GM12865 (cell line): ENCODE measurements at places on chromosomes 3 and 15.
A peak's percentile ranks its signal among the peaks of the same experiment; 100 is the strongest.

- no peak for DNase-seq
Measured at GRCh38 chr15:100913961-100914360, 5.2 kb upstream of the LRRK1 start.

- no peak for DNase-seq
Measured at GRCh38 chr3:62236016-62236415, 137.3 kb downstream of the FEZF2 start.

DNA sequence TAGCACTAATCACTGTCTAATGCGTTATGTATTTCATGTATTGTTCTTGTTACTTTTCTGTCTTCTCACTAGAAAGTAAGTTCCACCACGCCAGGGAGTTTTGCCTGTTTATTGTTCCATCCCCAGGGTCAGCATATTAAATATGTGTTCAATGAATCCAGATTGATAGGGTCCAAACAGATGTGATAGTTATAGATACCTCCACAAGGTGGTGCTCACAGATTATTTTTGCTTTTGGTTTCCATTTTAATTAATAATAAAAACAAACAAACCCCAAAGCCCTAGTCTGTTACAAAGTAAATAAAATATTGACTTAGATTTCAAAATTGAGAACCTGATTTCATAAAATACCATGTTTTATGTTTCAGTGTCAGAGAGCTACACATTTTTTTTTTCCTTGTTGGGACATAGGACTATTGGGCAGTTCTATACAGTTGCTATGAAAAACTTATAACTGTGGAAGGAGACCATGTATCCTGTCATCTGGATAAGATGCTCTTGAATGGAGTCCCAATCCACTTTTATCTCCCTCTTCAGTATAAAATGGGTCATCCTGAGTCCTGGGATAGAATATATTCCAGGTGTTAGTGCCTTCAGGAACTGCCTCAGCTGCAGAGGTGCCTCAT, 12.4 kb downstream of the OTOL1 start:
- DNase-seq = peak; percentile 22

GRCh38 chr15:93829115-93829870, 402.1 kb upstream of the MCTP2 start:
- DNase-seq = no peak

- no peak for DNase-seq
Measured at GRCh38 chr3:10363935-10364334, 43.0 kb upstream of the SEC13 start.

- peak; percentile 1 for DNase-seq
Measured at GRCh38 chr3:192449036-192449435, 278.3 kb downstream of the FGF12 start.

- DNase-seq = no peak
Measured at GRCh38 chr3:190301591-190301990, 20.7 kb downstream of the CLDN1 start.

DNA sequence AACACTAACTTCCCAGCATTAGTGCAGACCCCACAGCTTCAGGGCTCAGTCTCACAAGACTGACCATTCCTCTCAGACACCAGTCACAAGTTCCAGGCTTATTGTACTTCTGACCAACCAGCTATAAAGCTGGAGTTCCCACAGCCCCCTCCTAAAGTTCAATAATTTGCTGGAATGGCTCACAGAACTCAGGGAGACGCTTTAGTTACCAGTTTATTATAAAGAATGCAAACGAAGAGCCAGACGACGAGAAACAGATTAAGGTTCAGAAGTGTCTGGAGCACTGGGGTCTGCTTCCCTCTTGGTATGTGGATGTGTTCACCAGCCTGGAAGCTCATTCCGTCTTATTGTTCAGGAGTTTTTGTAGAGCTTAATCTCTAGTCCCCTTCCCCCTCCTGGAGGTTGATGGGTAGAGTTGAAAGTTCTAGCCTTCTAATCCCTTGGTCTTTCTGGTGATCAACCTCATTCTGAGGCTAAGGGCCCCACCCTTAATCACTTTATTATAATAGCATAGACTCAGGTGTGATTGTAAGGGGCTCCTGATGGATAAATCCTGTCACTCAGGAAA, 4.8 kb upstream of the CSRNP1 start:
- DNase-seq = no peak

DNA sequence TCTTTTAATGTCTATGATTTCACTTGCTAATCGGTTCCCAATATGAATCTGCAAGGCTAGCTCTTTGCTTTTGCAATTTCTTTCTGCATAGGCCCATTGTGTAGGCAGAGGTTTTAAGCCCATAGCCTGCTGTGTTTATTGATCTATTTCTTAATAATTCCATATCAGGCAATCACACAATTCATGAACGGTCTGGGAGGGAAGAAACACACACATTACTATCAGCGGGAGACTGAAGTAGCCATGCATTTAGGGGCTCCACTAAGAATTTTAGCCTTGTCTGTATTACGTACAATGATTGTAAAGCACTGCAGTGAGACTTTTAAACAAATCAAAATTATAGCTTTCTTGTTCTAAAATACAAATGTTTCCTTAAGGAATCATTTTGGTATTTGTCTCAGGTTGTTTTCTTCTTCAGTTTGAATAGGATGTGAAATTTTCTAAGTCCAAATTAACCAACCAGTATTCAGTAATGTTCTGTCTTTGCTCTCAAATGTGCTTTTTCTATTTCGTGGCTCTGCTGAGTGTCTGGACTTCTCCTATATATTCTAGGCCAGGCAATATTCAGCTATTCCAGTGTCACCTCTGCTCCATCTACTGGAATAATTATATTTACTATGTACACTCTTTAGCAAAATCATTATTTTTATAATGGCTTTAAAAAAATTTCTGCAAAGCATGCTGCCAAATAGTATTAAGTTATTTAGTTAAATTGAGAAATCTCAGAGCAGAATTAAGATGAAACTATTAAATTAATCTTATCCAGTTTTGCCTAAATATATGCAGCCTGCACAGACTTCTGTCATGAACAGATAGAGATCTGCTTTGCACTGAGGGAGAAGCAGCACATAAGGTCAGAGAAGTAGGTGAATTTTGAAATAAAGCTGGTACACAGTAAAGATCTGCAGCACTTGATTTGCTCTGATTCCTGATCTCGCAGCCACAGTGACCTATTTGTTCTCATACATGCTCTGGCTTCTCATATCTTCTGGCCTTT, 103.0 kb upstream of the NAALADL2 start:
- DNase-seq = no peak

DNA sequence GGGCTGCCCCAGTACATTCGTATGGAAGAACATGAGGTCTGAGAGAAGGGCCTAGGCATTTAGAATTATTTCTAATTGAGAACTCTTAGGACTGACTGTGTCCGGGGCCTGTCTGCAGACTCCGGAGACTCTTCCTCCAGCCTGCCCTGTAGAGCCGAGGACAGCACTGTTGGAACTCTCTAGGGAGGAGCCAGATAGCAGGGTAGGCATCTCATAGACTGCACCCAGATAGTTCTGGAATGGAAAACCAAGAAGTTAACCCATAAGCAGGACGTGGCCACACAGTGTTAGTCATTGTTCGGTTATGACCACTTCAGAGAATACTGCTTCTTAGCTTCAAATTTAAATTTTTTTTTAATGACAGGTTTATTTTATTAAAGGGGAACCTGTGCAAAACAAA, 59.5 kb downstream of the SNRK start:
- no peak for DNase-seq

DNA sequence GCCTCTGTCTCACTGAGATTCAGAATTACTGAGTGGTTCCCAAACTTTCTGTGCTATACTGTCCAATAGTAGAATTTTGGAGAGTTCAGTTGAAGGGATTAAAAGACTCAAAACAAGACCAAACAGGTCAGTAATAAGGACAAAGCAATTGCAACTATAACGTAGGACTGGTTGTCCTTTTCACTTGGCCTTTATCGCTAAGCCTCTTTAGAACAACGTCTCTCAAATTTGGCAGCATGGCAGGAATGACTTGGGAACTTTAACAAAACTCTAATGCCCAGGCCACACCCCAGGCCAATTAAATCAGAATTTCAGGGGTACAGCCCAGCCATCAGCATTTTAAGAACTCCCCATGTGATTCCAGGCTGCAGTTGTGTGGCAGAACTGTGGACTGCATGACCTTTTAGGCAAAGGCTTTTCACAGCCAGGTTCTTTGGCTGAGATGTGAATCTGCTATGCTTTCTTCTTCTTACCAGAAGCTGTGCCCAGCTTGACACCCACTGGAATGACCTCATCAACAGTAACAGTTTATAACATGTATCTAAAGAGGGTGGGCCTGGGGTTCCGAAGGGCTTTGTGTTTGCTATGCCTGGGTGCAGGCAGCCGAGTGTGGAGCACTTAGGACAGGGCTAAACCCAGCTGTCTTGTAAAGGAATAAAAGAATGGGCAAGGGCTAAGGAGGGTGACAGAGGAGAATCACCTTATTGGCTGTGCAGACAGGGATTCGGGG, 226.2 kb upstream of the PRICKLE2 start:
- DNase-seq = no peak

GRCh38 chr15:50107591-50108408, 11.2 kb downstream of the ATP8B4 start:
- DNase-seq = peak; percentile 91

DNA sequence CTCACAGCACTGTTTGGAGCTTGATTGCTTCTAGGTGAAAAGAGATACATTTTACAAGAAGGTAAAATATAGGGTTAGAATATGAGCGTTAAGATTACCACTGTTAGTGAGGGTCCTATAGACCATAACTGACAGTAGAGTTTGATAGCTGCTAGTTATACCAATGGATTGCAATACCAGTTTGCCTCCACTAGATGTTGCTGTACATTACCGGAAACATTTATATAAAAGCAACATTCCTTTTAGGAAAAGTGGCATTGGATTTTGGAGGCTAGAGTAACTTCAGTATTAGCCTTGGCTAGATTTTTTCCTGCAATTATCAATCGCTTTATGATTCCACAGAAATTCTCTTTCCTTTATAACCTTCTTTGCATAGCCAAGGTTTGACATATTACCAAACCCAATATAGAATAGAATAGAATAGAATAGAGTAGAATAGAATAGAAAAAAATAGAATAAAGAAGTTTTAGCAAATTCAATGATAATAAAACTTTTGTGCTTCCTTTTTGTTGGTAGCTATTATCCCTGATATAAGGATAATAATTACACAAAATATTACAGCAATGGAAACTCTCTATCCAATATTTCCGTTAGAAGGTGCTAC, 1093.6 kb upstream of the ALCAM start:
- peak; percentile 35 for DNase-seq
